Effector CD4-positive, alpha-beta T cell (primary cell): ENCODE measurements at places on chromosomes 1 and 21.

- no peak for DNase-seq
Observed at GRCh38 chr1:197692965-197693364, 82.3 kb downstream of the DENND1B start.

DNA sequence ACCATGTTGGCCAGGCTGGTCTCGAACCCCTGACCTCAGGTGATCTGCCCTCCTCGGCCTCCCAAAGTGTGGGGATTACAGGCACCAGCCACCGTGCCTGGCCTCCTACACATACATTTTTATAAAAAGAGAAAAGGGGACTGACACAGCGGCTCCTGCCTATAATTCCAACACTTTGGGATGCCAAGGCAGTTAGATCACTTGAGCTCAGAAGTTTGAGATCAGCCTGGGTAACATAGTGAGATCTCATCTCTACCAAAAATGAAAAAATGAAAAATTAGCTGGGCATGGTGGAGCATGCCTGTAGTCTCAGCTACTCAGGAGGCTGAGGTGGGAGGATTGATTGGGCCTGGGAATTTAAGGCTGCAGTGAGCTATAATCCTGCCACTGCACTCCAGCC is 23.4 kb downstream of the ZNF281 start:
- no peak for DNase-seq

DNA sequence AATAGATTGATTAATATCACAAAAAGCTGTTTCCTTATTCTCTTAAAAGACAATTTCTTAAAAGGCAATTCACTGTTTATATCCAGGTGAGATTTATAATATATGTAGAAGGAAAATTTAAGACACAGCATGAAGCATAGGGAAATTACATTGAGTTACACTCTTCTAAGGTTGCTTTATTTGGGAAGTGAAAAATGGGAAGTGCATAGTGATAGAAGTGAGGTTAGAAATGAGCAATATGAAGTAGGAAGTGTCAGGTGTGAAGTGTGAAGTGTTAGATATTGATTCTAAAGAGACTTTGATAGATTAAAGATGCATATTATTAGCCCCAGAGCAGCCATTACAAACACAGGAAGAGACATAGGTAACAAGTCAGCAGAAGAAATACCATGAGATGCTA is 40.3 kb downstream of the FH start:
- DNase-seq: no peak

DNA sequence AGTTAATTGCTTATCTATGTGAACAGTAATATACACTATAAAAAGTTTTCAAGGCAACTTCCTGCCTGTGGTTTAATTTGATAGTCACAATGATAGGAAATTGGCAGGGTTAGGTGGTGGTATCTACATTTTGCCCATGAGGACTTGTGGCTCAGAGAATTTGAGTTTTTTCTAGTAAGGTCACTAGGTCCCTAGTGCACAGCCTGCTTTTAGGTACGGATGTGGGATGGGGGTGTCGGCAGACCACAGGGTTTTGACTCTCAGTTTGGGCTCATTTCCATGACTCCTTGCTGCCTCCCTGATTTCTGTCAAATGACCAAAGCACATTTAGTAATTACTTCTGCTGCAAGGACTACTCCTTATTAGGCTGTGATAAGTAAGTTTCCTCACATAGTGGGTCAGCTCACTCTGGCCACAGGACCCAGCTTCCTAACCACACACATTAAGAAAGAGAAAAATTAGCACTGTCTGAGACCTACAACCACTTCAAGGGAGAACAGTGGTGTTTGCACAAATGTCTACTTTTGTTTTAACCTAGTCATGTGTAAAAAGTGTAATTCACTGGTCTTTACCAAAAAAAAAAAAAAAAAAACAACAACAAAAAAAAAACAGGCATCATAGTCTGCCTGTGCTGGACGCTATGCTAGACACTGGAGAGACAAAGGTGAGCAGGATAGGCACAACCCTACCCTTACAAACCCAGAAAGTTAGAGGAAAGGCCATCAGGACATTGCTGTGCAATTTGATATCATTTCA is 43.7 kb downstream of the MRPL39 start:
- DNase-seq: no peak

DNA sequence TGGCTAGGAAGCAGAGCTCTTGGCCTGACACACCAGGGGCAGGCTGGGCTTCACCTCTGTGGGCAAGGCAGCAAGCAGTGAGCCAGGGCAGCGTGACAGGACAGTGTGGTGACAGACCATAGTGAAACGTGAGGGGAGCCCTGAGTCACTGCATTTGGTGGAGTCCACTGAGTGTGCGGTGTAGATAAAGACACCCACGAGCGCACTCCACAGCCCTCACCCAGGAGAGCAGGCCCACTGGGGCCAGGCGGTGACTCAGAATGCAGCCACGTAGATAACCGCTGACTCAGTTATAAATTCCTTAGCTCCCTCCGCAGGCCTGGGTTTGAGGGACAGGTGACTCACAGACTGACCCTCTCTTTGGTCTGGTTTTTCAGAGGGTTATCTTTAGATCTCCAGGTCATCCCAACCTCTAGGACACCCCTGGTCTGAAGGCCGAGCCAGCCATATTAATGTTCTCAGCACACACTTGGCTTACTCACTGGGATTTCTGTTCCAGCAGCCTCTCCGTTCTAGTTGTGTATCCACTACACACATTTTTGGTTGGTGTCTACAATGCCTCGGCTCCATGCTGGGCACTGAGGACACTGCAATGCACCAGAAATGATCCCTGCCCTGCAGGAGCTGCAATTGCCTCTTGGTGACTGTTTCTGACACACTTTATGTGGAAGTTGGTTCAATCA is 90.2 kb upstream of the TSPAN2 start:
- DNase-seq: no peak

DNA sequence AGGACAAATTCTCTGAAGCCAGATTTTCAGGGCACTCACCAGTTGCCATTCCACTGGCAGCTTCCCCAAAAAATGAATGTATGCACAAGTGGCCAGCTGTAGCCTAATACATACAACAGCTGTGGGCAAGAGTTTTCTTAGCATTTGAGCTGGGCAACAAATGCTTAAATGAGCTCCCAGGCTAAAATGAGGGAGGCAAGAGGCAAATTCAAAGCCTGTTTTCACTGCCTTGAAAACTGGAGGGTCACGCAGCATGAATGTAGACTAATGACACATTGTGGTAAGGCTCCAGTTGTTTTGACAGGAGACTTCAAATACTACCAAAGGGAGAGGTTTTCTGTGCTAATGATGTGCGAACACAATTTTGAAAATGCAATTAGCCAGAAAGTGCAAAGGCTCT is 88.2 kb downstream of the TIAM1 start:
- DNase-seq: no peak

- no peak for DNase-seq
Observed at GRCh38 chr21:34186109-34186719, 112.8 kb downstream of the MRPS6 start.

DNA sequence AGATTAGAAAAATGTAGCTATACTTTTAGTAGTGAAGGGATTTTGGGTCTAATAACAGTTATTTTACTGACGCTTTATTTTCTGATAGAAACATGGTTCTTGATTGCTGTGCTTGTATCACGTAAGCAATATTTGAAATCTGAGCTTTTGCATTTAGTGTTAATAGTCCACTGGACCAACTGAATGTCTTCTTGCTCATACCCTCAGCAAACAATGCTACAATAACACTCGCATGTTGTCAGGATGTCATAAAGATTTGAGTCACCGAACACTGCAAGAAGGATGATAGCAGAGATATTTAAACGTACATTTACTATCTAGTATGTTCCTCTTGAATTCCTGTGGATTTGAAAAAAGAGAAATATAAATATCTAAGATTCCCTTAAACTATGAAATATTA is 7.5 kb downstream of the DYRK1A start:
- DNase-seq: no peak

DNA sequence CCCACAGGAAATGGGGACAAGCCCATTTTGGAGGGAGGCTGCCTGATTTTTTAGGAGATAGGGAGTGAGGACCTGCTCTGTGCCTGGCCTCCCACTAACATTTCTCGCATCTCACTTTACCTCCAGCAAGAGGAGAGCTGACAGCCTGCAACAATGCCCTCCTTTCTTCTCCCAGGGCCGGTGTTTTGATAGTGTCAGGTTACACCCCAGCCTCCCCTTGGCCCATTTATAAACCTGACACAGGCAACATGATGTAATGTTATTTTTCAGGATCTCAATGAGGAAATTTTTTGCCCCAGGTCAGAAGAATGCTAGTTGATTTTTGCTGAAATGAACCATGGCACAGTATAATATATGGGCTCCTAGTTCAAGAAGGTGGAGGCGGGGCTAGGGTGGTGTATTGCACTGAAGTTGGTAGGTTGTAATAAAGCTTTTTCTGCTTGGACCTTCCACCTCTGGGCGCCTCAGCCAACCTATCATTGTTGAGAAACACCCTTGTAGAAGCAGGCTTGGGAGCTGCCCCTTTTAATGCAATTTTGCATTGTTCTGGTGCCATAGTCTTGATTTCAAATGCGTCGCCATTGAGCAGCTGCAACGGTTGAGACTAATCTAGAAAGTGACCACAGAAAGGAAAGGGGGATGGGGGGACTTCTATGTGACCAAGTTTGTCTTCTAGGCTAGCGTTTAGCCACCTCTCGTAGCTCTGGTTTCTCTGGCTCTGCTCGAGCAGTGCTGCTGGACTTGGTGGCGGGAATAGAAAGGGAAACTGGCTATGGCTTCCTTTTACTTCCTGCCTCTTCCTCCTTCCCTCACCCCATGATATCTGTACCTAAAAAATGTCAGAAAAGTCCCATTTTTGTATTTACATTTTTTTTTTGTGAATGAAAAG is 53.0 kb downstream of the PBX1 start:
- DNase-seq: no peak

- no peak for DNase-seq
Observed at GRCh38 chr21:34282223-34282622, 81.6 kb upstream of the KCNE2 start.

DNA sequence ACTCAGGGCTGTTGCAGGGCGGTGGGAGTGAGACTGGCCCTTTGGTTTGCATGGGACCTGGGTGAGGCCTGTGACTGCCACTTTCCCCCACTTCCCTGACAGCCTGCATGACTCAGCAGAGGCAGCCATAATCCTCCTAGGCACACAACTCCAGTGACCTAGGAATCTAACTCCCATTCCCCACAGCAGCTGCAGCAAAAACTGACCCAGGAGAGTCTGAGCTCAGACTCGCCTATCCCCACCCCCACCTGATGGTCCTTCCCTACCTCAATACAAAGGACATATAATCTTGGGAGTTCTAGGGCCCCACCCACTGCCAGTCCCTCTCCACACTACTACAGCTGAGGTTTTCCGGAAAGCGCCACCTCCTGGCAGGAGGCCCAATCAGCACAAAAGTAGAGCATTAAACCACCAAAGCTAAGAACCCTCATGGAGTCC is 26.7 kb downstream of the NDC1 start:
- no peak for DNase-seq

GRCh38 chr1:48649880-48650279 is 126.8 kb downstream of the BEND5 start:
- DNase-seq: no peak

- DNase-seq: no peak
Observed at GRCh38 chr1:162087111-162087510, 17.6 kb downstream of the NOS1AP start.

DNA sequence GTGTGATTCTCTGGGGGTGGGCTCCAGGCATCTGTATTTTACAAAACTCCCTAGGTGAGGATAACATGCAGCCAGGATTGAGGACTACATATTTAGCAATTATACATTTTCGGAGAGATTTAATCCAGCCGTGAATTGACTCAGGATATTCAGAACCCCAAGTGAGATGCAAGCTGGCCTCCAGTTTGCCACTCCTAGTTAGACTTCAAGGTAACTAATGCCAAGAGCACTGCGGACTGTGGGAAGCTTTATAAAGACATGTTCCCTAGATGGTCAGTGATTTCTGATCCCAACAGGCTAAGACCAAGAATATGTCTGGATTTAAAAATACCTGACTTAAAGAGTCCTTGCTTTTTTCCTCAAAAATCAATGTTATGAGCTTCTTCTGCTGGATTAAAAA is 308.5 kb downstream of the NTNG1 start:
- DNase-seq: no peak

- no peak for DNase-seq
Observed at GRCh38 chr1:49160677-49161076, 384.0 kb upstream of the BEND5 start.

DNA sequence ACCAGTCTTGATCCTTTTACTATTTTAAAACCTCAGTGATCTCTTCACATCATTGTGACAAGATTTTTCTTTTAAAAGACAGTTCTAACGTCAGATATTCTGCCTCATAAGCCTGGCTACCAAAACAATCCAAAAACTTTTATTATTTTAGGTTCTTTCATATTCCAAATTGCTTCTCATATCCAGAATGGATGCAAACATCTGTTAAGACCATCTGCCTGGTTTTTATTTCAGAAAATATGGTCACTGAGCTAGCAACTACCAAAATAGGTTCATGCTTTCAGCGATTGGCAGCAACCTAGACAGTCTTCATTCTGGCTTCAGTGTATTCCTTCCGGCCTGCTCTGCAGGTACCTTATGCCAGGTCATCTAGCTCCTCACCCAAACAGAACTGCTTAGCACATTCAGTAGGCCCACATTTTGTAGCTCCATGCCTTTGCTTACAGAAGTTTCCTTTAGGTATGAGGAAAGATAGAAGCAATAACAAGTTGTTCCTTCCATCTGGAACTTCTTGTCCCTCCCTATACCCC is 59.0 kb upstream of the CACYBP start:
- DNase-seq: no peak

DNA sequence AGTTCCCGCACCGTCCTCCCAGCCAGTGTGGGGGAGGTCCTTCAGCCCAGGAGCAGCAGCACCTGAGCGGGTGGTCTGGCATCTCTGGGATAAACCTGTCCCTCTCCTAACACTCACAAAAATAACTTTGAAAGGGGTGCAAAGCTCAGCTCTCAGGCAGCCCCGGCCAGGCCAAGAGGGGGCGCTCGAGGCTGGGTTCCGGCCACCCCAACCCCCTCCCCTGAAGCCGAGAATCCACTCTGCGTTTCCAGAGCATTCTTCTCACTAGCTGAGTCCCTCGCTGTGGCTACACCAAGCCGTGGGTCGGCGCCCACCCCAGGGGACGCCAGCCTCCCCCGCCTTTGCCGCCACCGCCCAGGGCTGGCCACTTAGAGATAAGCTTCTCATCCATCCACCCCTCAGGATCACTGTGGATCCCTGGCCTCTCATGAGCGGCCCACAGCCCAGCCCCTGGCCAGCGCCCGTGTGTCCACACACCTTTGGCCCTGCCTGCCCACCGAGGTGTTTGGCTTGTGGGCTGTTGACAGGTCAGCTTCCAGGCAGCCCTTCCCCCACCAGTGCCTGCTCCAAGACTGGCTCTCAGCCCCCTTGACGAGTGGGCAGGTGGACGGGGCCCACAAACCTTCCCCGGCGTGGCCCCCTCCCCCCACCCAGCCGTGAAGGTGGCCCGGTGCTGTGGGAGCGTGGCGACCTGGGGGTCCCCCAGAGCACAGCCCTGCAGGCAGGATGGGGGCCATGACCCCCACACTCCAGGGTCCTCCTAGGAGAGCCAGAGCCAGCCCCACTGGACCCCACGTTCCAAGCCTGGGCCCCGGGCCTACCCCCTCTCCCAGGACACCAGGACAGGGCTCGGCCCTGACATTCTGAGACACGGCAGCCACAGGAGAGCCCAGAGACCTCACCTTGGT is 1.9 kb downstream of the FTCD start:
- no peak for DNase-seq
